ENCODE measurements at places on chromosomes 5 and 9.

- DNase-seq = no peak
Observed at GRCh38 chr5:74295141-74295540, 345.4 kb downstream of the ENC1 start.

DNA sequence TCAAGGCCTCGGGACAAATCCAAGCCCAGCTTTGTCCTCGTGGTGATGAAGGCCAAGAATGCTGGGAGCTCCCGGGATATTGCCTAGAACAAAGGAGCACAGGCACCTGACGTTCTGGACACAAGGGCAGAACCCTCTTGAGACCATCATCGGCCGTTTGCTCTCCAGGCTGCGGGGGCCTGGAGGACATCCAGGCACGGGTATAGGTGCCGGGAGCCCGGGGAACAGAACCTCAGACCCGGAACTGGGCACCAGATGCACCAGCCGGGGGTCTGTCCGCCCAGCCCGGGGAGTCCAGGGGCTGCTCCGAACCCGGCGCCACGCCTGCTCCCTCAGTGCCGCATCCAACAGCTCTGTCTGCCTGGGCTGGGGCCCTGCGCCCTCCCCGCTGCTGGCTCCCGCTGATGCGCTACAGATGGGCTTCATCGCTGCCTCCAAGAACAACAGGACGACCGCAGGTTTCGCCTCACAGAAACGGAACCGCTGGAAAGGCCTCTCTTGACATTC, 88.0 kb downstream of the ADAMTS2 start:
- no peak for DNase-seq

- DNase-seq = no peak
Observed at GRCh38 chr5:59134471-59135163, 551.7 kb downstream of the RAB3C start.

GRCh38 chr5:172086194-172086975, 79.9 kb upstream of the FBXW11 start:
- no peak for DNase-seq

DNA sequence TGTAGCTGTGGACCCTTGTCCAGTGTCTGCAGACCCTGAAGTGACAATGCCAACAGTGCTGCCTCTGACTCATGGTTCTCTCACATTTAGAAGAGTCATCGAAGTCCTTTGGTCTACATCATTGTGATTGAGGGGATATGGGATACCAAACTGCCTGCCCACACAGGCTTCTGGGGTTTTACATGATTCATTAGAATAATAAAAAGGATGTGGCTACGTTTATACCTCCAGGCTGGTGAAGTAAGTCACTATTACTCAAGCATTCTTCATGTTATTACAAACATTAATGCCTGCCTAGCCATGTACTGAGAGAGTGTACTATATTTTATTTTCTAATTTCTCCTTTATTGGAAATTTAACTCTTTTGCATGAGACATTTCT, 365.7 kb downstream of the SPATA31D1 start:
- DNase-seq = no peak

- DNase-seq = no peak
Observed at GRCh38 chr5:116418016-116418415, 156.6 kb downstream of the SEMA6A start.

- no peak for DNase-seq
Observed at GRCh38 chr9:126234681-126235335, 91.8 kb upstream of the MVB12B start.

- DNase-seq = no peak
Observed at GRCh38 chr9:71058660-71059059, 62.8 kb downstream of the TRPM3 start.

DNA sequence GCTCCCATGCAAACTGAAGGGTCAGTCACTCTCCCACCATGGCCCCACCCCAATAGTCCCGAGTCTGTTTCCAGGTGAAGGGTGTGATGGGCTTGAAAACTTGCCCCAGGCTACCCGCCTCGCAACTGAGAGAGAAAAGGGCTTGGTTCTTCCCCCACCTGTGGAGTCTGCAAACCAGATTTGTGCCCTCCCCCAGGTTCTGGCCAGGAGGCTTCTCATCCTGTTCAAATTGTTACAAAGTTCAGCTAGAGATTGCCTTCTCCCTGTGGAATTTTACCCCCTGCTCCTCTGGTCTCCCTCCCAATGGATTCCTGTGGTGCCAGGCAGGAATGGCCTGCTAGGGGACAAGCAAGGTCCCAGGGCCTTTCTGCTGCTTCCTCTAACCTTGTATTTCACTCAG, 93.1 kb upstream of the ACO1 start:
- no peak for DNase-seq

GRCh38 chr5:41508186-41508585, 2.2 kb downstream of the PLCXD3 start:
- DNase-seq = no peak

GRCh38 chr9:18707489-18708205, 233.7 kb downstream of the ADAMTSL1 start:
- no peak for DNase-seq

GRCh38 chr9:114004221-114004716, 73.8 kb downstream of the AMBP start:
- DNase-seq = peak; percentile 37

GRCh38 chr9:95626885-95627558, 110.3 kb upstream of the PTCH1 start:
- no peak for DNase-seq
